Hematopoietic multipotent progenitor cell treated with erythropoietin and hydrocortisone succinate and interleukin-3 and kit ligand, for 6 days (in vitro differentiated cells): ENCODE measurements at places on chromosomes 7 and 10.

DNA sequence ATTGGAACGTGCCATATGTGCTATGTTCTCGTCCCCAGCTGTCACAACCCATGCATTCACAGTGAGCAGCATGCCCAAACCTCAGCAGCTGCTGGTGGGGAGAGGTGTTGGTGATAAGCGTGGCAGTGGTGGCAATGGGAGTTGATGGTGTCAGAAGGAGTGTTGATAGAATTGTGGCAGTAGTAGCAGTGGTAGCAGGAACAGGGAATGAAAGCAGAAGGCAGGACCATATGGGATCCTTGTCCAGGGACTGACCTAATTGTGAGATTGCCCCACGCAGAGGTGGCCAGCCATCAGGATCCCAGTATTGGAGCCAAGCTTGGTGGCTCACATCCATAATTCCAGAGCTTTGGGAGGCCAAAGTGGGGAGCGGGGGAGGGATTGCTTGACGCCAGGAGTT, 276.3 kb downstream of the GALNT17 start:
- DNase-seq = no peak

GRCh38 chr10:60989400-60989876, 45.5 kb upstream of the RHOBTB1 start:
- DNase-seq = peak; percentile 36

DNA sequence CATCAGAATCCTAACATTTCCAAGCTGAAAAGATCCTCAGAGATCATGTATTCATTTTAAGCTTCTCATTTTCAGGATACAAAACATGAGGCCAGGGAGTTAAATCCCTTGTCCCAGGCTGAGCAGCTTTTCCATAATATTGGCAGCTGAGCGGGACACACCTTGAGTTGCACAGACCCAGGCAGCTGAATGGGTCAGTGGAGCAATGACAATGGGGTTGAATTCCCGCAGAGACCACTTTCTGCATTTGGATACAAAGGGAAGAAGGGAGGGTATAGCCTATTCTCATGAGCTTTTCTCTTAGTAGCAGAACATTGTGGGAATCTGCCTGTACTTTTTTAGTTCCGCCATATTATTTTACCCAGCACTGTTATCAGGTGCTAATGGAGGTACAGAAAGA, 49.5 kb downstream of the PRR15 start:
- no peak for DNase-seq

DNA sequence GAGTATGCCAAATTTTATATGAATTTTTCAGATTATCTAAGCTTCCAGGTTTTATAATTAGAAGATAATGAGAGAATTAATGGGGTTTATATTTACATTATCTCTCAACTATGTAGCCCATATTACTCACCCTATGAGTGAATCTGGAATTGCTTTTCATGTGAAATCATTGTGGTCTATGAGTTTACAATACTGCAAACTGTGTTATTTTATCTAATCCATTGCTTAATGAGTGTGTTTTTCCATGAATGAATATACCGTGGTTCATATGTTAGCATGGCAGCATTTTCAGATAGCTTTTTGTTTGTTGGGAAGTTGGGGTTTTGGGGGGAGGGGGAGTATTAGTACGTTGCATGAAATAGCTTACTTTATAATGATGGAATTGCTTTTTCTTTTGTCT, 44.5 kb downstream of the FGFBP3 start:
- DNase-seq = no peak

GRCh38 chr7:12583922-12584321, 13.4 kb downstream of the SCIN start:
- DNase-seq = no peak

- DNase-seq = no peak
These were observed 11.6 kb downstream of the RPS24 start for GRCh38 chr10:78045237-78045636.

DNA sequence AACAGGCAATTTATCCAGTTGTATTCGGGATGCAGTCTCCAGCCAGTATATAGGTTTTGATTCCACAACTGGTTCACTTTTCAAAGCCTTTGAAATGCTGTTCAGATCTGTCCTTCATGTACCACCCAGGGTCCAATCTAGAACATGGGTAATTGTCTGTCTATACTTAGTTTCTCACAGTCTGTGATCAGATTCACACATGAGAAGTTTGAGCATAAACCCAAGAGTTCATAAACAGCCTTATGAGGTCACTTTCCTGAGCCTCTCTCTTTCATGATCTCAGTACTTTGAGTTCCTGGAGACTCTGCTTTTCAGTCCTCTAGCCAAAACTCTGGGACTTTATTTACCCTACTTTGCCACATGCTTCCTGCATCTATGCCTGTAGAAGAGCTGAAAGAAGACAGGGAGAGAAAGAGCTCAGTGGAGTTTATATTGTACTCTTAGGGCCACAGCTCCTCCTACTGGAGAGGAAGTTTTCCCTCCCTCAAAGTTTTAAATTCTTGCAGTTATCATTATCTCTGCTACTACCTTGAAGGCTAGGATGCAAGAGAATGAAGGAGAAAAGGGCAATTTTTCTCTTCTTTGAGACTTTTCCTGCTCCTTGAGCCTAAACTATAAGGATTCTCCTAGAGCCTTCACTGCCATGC, 172.0 kb downstream of the ZEB1 start:
- peak; percentile 69 for DNase-seq

DNA sequence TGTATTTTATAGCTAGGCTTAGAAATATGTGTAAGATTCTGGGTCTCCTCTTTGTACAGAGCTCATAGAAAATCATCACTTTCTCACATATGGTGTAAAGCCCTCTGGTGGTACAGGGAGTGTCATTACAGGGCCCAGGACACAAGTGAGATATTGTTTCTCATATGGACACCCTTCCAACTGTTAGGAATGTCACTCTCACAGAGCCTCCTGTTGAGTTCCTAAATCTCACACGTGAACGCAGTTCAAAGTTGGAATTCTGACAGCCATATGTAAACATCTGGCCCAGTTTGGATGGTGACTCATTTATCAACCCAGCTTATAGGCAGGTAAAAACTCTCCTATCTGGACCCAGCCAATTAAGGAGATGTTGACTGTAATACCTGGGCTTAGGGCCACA, 35.4 kb upstream of the ZNF107 start:
- DNase-seq = peak; percentile 50

- DNase-seq = no peak
These were observed 94.9 kb downstream of the PRLHR start for GRCh38 chr10:118500477-118501104.

GRCh38 chr7:31734456-31734855, 47.4 kb downstream of the PPP1R17 start:
- no peak for DNase-seq

- DNase-seq = no peak
These were observed 361.0 kb downstream of the FRMD4A start for GRCh38 chr10:13969792-13970140.

- DNase-seq = no peak
These were observed 184.5 kb upstream of the BMPER start for GRCh38 chr7:33720870-33721269.

DNA sequence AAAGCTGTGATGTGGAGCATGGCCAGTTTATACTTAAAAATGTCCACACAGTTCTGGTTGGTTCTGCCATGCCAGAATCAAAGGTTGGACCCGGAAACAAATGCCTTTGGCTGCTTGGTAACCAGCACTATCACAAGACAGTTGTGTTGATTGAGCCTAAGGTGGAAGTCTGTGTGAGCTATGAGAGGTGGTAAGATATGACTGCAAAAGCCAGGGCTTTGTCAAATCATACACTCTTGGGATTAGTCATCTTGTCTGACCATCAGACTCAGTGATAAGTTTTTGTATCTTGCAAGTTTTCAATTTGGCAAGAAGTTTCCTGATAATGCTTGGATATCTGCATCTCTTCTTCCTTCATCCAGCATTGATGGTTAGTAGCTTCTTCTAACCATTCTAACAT, 35.5 kb downstream of the GPR141 start:
- no peak for DNase-seq

DNA sequence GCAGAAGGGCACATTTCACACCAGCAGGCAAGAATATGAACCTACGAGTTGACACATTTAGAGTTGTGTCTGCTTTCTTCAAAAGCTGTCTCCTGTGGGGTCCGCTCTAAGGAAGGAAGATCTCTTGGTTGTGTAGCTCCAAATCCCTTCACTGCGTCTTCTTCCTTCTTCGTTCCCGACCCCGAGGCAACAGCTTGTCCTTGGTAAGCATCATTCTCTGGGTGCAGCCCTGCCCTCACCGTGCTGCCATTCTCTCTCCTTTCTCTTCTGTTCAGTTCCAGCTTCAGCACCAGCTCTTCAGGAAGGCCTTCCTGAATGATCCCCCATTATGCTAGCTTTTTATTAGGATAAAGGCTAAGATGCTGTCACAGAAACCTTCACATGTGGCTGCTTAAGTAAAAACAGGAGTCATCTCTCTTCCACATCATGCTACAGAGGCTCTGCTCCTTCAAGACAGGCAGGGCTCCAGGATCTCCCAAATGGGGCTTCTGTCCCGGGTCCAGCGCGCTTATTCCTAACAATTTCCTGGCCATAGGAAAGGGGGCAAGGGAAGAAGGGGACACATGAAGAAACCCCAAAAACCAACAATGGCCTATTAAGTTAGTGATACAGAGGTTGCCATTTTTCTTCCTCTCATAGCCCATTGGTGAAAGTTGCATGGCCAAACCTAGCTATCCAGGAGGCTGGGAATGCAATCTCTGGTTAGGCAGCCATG, 52.2 kb upstream of the SHH start:
- no peak for DNase-seq

GRCh38 chr7:29797112-29797944, 9.0 kb upstream of the WIPF3 start:
- no peak for DNase-seq

DNA sequence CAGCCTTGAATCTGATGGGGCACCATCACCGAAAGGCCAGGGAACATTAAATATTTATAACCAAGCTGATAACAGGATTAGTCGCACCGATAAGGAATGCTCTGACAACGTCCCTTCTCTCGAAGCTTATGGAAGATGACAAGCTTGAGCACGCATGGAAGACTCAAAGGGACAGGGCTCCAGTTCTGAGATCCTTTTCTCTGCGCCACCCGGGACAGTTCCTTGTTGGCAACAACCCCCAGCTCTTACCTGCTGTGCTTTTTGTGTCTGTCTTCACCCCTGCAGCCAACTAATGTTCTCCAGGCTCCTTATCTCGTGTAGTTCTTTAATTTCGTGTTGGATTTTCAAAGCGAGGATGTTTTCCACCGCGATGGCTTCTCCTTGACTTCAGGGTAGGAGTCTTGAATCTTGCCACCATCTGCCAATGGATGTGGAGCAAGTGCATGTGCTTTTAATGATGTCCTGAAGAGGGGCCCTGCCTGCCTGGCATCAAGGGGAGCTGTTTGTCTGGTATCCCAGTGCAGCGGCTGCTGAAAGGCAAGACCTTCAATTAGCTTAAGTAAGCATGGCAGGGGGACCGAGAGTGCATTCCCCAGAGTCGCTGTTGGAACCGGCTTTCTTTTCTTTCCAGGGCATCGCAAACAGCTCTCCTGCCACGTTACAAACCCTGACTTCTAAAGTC, 354 bp upstream of the FERD3L start:
- DNase-seq = no peak

GRCh38 chr10:32077896-32078485, 21.8 kb upstream of the KIF5B start:
- DNase-seq = no peak

DNA sequence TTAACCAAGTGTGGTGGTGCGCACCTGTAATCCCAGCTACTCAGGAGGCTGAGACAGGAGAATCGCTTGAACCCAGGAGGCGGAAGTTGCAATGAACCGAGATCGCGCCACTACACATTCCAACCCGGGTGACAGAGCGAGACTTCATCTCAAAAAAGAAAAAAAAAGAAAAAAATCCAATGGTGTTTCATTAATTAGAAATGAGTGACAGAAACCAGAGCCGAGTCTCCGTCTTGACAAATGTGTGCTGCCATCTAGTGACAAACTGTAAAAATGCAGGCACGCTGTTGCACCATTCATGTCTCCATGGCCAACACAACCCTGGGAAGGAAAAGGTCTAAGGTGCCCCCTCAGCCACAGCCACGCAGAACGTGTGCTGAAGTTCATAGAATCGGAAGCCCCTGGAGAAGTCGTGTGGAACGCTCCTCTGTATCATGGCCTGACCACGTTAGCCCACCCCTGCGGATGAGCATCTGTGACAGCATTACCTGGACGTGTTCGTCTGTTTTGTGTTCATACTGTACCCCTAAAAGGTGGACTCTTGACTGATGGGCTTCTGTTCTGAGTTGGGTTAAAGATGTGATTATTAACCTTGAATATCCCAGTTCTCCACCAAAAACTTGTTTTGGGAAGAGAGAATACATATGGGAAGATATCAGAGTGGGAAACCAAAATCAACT, 94.9 kb downstream of the LYZL2 start:
- peak; percentile 94 for DNase-seq

GRCh38 chr10:130558746-130559546, 422.8 kb downstream of the GLRX3 start:
- no peak for DNase-seq

DNA sequence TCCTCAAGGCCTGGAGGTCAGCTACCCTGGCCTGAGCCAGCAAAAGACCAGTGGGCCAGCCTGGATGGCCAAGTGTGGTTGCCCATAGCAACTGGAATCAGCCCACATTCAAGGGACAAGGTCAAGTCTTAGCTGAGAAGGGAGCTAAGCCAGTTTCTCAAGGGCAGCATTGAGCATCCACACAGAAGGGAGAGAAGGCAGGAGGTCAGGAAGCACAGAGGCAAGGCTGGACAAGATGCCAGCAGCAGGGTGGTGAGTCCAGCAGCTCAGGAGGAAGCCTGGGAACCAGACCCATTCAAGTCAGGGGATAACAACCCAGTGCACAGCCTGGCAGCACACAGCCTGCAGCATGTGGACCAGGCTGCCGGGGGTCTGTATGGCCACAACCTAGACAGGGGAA, 54.0 kb upstream of the ZMIZ1 start:
- no peak for DNase-seq

DNA sequence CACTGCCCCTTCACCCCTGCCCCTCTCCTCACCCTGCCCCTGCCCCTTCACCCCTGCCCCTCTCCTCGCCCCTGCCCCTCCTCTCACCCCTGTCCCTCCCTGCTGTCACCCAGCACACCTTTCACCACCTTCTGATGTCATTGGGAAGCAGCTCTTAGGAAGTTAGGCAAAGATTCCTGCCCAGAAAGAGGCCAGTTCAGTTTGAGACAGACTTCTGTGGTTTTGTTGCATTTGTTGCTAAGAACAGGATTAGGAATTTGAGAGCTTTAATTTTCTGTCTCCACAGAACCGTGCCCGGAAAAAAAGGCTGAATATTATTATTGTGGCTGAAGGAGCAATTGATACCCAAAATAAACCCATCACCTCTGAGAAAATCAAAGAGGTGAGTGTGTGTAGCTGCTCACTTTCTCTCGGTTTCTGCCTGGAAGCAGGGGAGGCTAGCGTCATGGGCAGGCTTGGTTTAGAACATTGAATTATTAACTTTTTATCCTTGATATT, 39.6 kb downstream of the PFKP start:
- DNase-seq = no peak

- DNase-seq = peak; percentile 82
These were observed 2.0 kb upstream of the TNRC18 start for GRCh38 chr7:5425507-5426225.

GRCh38 chr10:22615819-22616499, 98.4 kb downstream of the PIP4K2A start:
- peak; percentile 76 for DNase-seq

GRCh38 chr10:43901744-43902504, 253.2 kb upstream of the ZNF32 start:
- no peak for DNase-seq
